Activated CD4-positive, alpha-beta T cell treated with anti-CD3 and anti-CD28 coated beads, Interleukin-2, amount 50 U/mL, for 1 hour (primary cell): ENCODE measurements at places on chromosomes 7 and 10.

DNA sequence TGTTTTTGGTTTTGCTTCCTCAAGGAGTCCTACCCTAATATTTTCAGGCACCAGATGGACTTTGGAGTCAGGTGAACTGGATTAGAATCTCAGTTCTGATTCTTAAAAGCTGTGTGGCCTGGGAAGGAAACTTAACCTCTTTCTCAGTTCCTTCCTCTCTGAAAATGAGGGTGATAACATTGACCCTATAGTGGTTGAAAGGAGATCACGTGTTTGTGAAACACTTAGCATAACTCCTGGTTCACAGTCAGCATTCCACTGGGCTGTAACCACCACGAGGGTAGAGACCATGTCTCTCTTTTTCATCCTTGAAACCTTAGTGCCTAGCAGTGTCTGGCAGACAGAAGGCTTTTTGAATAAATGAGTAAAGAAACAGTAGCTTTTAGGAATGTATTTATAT is 16.7 kb downstream of the LSMEM1 start:
- no peak for DNase-seq

- no peak for DNase-seq
Observed at GRCh38 chr7:2151801-2152612, 80.7 kb downstream of the MAD1L1 start.

DNA sequence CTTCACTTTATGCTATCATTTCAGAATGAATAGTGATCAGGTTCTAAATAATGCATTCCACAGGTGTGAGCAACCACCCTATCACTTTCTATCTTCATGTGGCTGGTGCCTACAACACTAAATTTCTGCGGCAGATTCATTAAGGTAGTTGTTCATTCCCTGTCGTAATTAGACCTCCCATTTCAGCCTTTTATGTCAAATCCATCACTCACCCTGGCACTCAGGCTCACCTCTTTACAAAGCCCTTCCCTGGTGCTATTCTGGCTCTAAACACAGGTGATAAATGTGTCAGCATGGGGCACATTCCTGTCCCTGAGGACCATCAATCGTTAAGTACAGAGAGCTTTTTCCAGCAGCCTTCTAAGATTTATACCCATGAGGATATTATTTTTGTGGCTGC is 300.0 kb upstream of the C7orf33 start:
- DNase-seq = no peak

GRCh38 chr7:66236713-66237303 is 31.7 kb downstream of the TPST1 start:
- DNase-seq = no peak

DNA sequence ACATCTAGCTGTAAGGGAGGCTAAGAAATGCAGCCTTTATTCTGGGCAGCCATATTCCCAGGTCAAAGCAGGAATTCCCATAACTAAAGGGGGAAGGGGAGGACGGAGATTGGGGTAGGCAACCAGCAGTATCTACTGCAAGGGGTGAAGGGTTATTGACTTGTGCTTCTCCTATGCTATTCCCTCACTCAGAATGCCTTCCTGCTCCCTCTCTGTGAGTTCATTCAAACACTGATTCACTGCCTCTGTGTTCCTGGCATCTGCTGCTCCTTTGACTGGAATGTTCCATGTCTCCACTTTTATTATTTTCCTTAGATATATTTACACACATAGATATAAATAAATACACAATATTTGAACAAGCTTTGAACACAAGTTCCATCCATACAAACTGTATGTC is 11.1 kb downstream of the HTR7 start:
- no peak for DNase-seq

DNA sequence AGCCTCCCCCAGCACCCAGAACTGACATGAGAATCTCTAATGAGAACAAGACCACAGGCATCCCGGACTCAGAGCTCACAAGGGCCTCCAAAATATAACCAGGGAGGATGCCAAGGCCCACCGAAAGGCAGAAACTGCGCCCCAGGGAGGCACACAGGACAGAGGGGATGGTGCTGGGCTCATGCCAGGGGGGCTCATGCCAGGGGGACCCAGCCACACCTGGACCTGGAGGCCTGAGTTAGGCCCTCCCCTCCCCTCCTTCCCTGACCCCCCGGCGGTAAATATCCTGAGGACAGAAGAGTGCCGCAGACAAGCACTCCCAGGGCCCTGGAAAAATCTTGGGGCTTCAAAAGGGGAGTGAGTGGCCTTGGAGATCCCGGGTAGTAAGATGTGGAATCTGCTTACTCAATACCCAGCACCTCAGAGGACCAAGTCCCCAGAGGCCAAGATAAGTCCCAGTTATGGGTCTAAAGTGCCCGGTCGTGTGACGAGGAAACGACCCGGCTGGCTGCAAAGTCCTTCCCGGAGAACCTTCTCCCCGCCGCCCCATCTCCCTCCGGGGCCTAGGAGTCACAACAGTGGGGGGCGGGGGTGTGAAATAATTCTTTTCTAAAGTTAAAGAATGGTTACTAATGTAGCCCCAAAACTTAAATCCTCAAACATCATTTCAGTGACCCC is 11.9 kb downstream of the PDGFA start:
- DNase-seq = no peak

- no peak for DNase-seq
Observed at GRCh38 chr7:22127835-22128527, 182.3 kb upstream of the CDCA7L start.

GRCh38 chr10:122344741-122345258 is 29.7 kb upstream of the PLEKHA1 start:
- no peak for DNase-seq

DNA sequence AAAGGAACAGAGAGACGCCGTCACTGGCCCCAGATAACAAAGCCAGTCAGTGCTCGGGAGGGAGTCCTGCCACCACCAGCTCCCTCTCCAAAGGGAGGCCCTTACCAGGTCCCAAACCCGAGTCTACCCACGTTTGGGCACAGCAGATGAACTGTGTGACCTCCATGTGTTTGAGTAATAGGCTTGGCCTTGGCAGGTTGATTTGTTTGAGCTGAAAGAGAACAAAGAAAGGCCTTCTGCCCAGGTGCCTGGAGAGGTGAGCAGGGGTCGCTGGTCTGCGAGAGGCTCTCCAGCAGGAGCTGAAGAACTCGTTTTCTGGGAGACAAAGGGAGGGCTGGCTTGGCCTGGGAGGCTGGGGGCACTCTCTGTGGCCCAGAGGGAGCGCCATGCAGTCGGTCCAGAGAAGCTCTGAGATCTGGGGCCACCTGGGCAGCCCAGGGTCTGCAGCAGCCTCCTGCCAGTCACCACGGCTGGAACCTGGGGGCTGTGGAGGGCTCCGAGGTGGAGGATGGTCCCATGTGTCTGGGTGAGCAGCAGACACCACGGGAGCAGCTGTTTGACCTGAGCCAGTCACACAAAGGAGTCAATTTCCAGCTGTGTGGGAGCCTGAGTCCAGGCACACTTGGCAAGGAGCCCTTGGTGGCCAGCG is 99.7 kb downstream of the PAXIP1 start:
- DNase-seq = no peak

DNA sequence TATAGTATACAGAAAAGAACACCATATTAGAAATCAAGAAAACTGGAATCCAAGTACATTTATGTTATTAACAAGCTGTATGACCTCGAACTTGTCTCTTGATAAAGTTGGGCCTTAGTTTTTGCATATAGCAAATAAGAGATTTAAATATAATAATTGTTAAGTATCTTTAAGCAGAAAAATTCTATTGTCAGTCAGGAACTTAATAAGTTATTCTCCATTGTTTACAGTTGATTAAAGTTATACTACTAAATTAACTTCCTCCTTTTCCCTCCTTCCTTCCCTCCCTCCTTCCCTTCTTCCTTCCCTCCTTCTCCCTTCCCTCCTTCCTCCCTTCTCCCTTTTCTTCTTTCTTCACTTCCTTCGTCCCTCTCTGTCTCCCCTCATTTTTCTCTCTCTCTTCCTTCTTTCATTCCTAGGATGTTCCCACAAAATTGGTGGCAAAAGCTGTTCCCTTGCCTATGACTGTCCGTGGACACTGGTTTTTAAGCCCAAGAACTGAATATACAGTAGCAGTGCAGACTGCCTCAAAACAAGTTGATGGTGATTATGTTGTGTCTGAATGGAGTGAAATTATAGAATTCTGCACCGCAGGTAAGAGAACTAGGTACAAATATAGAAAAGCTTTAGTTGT is 59.7 kb downstream of the PHYHIPL start:
- DNase-seq = no peak

GRCh38 chr7:139496528-139496927 is 13.1 kb upstream of the KLRG2 start:
- no peak for DNase-seq

- DNase-seq = no peak
Observed at GRCh38 chr7:855686-856369, 20.5 kb upstream of the GET4 start.

- DNase-seq = no peak
Observed at GRCh38 chr7:46256870-46257661, 336.0 kb upstream of the IGFBP3 start.

DNA sequence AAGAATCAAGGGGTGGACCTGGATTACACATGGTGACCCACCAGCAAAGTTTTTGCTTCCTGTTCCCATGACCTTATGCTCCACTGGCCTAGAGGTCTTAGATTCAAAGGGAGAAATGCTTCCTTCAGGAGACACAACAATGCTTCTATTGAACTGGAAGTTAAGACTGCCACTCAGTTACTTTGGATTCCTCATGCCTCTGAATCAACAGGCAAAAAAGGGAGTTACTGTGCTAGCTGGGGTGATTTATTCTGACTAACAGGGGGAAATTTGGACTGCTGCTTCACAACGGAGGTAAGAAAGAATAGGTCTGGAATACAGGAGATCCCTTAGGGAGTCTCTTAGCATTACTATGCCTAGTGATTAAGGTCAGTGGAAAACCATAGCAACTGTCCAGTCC is 10.3 kb downstream of the TMEM229A start:
- DNase-seq = no peak

- no peak for DNase-seq
Observed at GRCh38 chr7:83413831-83414230, 235.1 kb downstream of the SEMA3E start.

GRCh38 chr7:38373155-38373554 is 99.7 kb upstream of the TARP start:
- DNase-seq = no peak

DNA sequence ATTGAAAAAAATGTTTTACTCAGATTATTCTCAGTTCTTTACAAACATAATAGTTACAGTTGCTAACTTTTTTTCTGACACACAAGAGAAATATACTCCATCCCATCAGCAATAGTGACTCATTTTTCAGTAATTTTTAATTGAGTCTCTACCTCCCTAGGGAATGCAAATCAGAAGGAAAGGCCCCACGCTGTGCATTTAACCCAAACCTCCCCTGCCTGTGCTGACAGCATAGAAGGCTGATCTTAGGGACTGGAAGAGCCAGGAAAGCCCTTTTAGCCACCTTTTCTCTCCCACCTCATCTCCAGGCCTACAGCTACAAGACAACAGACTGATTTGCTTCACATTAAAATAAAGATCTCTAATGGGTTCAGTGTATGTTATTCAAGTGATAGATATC is 24.7 kb upstream of the PIK3CG start:
- DNase-seq = no peak

DNA sequence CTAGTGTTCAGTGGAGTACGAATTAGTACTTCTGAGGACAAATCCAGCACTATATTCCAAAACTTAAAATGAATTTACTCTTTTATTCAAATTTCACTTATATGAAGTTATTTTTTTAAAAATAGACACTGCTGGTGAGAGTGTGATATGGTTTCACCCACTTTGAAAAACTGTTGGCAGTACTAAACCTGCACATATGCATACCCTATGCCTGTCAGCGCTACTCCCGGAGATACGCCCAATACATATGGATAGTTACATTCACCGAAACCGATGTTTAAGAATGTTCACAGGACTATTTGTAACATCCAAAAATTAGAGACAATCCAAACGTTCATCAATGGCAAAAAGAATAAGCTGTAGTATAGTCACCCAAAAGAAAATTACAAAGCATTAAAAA is 69.6 kb downstream of the UBE2H start:
- DNase-seq = no peak

DNA sequence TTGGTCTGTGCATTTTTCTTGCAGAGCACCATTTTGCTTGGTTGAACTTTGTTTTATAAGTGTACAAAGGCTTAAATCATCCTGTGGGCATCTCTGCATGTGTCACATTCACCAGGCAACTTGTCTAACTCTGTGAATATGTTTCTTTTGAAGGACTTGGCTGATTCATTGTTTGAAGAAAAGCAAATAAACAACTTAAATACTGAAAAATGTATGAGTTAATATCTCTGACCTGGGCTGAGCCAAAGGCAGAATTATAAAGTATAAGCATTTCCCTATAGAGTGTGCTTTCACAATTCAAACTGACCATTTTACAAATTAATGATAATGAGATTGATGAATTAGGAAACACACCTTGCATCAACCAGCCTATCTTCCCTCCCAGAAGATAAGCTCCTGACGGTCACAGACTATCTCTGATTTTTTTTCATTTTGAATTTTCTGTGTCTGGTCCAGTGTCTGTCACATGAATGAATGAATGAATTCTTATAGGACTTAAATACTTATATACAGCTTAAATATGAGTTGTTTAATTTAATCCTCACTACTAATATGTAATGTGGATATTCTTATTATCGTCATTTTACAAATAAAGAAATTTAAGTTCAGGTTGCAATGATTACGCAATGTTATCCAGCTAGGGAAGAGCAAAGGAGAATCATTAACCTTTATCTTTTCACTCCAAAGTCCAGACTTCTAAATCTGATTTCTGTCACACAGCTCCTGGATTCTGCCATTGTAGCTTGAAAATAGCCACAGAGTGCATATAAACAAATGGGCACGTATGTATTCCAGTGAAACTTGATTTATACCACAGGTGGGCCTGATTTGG is 182.0 kb upstream of the PHYHIPL start:
- no peak for DNase-seq

DNA sequence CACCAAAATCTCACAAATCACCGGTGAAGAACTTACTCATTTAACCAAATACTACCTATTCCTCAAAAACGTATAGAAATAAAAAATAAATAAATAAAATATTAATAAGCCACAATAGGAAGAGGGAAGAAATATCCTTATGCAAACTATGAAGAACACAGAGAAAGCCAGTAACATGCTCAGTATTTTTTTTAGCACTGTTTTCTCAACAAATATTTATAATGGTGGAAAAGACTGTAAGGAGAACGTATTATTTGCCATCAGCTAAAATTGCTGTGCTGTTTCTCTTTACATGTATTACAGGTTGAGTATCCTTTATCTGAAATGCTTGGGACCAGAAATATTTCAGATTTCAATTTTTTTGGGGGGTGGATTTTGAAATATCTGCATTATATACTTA is 21.0 kb downstream of the KIAA1217 start:
- DNase-seq = no peak

DNA sequence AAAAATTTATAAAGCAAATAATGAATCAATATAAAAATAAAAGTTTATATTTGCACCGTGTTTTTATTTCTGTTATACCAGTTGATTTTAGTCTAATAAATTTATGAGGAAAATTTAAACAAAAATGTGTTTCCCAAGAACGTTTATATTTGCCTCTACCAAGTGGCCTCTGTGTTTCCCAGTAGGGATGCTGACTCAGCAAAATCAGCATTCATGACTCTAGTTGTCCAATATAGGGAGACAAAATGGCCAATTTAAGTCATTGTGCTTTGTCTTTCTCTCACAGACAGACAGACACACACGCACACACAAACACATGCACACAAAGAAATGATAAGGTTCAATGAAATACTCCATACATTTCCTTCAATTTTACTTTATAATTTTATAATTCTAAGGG is 942.5 kb upstream of the ZWINT start:
- DNase-seq = no peak
